GM19239 (cell line): ENCODE measurements at places on chromosomes 7 and 10.
A peak's percentile ranks its signal among the peaks of the same experiment; 100 is the strongest.

- DNase-seq: no peak
Measured at GRCh38 chr10:59626523-59626869, 83.2 kb downstream of the SLC16A9 start.

DNA sequence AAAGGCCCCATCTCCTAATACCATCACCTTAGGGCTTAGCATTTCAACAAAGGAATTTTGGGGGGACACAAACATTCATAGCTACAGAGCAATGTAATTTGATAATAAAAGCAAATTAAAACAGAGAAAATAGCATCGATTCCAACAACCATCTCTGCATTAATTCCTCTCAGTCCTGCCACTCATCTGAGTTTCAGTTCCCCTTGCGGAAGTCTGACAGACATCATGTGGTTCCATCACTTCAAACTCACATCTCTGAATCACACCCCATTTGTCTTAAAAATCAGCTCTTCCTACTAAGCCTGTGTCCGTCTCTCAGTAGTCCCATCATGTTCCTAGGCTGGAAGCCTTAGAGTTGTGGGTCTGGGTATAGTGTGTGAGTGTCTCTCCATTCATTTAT, 3.6 kb downstream of the ADCK2 start:
- DNase-seq: peak; percentile 63

DNA sequence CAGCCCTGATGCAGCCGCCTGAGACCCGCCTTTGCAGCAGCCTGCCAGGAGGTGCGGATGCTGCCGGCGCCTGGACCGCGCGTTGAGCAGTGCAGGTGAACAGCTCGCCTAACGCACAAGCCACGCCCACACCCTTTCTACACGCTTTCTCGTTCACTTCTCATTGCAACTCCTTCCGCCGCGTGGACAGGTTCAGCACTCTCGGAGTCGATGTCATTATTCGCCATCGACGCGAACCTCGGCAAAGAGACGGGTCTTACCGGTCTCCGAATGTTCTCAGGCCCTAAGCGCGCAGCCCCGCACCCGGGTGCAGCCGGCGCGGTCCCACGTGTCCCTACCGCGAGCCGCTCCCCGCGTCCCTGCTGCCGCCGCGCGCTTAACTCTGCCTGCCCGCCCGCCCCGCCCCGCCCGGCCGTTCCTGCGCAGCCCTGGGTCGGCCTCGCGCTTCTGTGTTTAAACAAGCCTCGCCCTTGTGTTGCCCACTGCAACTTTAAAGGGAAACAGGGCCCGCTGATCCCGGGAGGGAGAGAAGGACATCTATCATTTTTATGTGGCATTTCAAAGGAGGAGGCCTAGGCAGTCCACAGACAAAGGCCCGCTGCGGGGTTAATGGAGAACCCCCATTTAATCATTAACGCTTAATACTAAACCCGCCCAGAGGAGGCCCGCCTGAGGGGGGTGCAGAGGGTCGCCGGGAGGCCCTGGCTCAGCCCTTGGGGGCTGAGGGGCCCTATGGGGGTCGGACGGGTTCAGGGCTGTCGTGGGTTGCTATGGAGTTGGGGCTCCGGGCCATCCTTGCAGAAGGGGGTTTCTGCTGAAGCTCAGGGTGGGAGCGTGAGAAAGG, 128.5 kb downstream of the WDR11 start:
- DNase-seq: no peak

DNA sequence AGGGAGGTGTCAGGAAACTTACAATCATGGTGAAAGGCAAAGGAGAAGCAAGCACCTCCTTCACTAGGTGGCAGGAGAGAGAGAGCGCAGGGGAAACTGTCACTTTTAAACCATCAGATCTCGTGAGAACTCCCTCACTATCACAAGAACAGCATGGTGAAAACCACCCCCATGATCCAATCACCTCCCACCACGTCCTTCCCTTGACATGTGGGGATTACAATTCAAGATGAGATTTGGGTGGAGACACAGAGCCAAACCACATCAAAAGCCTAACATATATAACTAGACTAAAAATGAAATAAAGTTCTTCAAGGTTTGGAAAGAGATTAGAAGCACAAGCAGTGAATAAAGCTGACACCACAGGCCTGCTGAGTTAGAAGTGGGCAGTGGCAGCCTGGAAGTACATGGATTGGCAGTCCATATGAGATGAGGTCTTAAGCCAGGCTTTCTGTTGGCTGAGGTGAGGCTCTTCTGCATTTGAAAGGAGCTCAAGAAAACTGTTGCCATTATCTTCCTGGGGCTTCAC, 96.4 kb upstream of the MDFIC start:
- DNase-seq: no peak

- DNase-seq: no peak
Measured at GRCh38 chr10:28594406-28594805, 61.5 kb downstream of the WAC start.

DNA sequence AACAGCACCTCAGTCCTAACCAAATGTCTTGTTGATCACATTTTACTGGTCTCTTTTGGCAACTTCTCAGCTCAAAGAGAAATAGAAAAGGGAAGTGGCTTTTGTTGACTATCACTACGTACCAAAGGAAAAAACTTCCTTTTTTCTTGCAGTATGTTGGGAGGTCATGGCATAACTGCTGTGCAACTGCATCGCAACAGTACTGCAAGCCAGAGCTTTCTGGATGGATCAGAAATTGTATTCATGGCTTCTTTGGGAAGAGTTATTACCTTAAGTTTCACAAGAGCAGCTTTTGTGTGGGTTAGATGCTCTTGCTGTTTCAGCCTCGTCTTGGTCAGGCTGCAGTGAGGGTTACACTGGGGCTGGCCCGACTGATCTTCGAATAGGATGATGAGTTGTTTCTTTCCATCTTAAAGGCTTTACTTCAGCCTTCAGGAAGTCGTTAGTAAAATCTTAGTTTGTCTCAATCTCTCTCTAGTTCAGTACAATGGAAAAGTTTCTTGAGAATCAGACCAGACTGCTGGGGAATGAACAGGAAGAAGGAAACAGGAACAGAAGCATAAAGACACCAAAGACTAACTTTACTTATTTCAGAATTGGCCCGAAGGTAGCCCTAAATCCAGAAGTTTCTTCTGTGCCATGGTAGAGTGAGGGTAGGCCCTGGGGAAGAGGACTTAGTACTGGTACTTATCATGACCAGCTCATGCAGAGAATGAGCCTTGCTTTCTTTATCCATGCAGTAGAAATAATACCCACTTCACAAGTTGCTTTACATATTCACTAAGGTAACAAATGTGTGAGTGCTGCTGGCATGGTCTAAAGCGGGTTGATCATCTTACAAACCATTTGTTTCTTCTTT, 153.6 kb downstream of the CELF2 start:
- DNase-seq: no peak

DNA sequence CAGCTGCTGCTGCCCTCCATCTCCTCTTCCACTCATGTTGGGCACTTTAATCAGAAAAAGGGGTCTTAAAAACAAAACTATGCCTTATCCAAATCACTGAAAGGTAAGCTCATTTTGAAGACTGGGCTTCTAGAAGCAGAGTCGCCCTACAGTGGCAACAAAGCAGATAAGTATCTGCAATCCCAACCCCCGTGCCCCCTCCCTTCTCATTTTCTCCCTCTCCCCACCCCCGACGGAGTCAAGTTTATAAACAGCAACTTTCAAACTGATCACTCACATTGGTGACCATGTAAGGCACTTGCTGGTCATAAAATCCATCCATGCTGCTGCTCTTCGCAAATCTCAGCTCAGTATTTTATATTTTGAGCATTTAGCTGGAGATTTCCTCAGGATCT, 738 bp downstream of the ETV1 start:
- DNase-seq: no peak

DNA sequence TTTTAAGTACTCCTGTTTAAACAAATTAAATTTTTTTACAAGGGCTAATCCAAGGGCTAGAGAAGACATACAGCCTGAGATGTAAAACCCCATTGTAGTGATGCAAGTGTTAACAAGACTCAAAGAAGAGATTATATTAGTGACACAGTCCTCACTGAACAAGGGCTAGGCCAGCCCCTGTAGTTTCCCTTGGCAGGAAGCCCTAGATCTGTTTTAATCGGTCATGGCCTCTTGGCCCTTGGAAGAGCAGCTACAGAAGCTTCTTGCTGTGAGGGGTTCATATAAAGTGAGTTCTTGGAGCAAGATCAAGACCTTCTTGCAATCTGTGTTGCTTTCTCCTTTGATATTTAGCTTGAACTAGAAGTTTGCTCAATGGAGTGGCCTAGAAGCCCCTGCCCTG, 1339.4 kb downstream of the XPNPEP1 start:
- no peak for DNase-seq

GRCh38 chr7:10780400-10780747, 193.3 kb upstream of the PHF14 start:
- no peak for DNase-seq
